ENCODE measurements at places on chromosomes 12 and 14. TPM values are rescaled to one million over a fixed set of nuclear protein-coding genes. Genes with fewer than 3 reads are reported as not detected.

Gene ANKRD33
- 0.95 TPM for total RNA-seq

DNA sequence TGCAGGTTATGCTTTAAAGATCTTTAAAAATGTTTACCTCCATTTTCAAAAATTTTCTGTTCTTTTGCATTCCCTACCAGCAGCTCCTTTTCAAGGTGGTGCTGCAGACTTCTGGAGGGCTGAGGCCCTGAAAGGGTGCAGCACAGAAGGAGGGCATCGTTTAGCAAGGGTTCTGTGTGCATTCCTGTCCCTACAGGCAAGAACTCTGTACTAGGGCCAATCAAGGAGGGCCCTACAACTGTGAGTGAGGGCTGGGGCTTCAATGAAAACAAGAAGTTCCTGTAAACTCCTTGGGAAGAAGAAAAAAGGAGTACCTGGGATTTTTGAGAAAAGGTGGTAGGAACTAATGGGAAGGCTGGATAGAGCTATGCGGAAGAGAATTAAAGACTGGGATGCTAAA lies 50.7 kb upstream of the CSRP2 start:
- no peaks in the 10 kb centered on the region for H3K27me3 ChIP-seq
- no peak overlapping the region for H3K4me3 ChIP-seq
- no peaks in the 10 kb centered on the region for H3K36me3 ChIP-seq
- DNase-seq, result no peak
- H3K27ac ChIP-seq, result no peak overlapping the region

DNA sequence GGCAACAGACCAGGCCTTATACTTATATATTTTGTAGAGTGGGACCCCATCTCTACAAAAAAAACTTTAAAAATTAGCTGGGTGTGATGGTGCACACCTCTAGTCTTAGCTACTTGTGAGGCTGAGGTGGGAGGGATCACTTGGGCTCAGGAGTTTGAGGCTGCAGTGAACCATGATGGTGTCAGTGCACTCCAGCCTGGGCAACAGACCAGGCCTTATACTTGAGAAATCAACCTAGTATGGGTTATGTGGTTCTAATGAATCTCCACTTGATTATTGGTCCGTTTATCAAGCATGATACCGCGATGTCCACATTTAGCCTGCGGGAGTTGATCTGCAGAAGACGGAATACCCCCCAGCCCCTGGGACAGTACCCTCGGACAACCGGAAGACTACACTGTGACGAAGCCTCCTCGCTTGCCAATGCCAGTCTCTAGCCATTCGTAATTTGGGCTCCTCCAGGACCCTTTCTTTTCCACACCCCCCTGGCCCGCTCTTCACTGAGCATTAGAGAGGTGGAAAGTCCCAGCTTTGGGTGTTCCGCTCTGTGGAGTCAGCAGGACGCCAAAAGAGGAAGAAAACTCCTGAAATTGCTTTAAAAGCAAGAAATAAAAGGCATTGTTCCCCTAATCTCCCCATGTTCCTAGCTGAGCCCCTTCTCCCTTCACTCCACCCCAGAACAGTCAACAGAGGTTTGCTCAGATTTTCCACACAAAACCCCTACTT lies 19.4 kb downstream of the LTBP2 start:
- H3K27ac ChIP-seq, result no peak overlapping the region
- no peaks in the 10 kb centered on the region for H3K27me3 ChIP-seq
- H3K4me3 ChIP-seq, result no peak overlapping the region
- H3K4me1 ChIP-seq, result peaks cover 29% of the 10 kb centered on the region
- H3K36me3 ChIP-seq, result peaks cover 7% of the 10 kb centered on the region
- DNase-seq, result no peak

DNA sequence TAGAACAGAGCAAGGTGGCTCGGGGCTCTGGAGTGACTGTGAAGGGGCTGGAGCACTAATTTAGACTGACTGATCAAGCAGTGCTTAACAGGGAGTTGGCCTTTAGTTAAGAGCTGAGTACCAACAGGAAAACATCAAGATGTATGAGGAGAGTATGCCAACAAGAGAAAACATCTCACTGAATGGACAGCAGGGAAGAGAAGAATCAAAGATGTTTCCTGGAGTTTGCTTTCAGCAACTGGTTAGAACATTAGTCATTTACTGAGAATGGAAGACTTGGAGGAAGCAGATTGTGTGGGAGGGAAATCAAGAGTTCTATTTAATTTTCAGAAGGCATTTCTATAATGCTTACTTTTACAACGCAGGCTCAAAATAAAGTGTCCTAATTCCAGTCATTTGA lies 259.3 kb downstream of the ADAMTS20 start:
- peak; percentile 93 for DNase-seq
- peak overlapping the region; percentile 47 for H3K27ac ChIP-seq
- H3K4me1 ChIP-seq, result peaks cover 44% of the 10 kb centered on the region

DNA sequence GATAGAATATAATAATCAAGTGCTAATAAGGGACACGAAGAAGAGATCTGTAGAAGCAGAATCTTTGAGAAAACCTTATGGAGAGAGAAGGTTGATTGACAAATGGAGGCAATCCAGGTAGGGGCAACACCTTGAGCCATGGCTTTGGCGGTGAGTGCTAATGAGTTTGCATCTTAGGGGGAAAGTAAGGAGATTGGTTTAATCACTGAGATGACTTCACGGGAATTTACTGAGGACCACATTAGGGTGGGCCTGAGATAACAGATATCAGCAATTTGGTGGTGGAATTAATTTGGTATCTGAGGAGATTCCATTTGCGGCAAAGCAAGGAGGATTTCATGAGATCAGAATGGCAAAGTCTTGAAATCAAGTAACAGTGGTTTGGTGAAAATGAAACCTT lies 1.8 kb upstream of the LARP4 start:
- no peak overlapping the region for H3K4me3 ChIP-seq
- no peak overlapping the region for H3K27ac ChIP-seq
- H3K36me3 ChIP-seq, result no peaks in the 10 kb centered on the region
- DNase-seq, result no peak

- no peaks in the 10 kb centered on the region for H3K27me3 ChIP-seq
- no peak for DNase-seq
- peaks cover 9% of the 10 kb centered on the region for H3K4me1 ChIP-seq
- no peak overlapping the region for H3K27ac ChIP-seq
- H3K4me3 ChIP-seq, result no peak overlapping the region
Observed at GRCh38 chr12:1781772-1782171, 38.6 kb upstream of the LRTM2 start.

- no peak overlapping the region for H3K4me3 ChIP-seq
- DNase-seq, result no peak
- H3K27ac ChIP-seq, result no peak overlapping the region
Observed at GRCh38 chr12:102946042-102946441, 11.4 kb upstream of the ASCL1 start.

Gene SSTR1
- 1.4 TPM for total RNA-seq

Gene CCDC184
- 0.18 TPM for total RNA-seq

Gene GYS2
- not detected for total RNA-seq

DNA sequence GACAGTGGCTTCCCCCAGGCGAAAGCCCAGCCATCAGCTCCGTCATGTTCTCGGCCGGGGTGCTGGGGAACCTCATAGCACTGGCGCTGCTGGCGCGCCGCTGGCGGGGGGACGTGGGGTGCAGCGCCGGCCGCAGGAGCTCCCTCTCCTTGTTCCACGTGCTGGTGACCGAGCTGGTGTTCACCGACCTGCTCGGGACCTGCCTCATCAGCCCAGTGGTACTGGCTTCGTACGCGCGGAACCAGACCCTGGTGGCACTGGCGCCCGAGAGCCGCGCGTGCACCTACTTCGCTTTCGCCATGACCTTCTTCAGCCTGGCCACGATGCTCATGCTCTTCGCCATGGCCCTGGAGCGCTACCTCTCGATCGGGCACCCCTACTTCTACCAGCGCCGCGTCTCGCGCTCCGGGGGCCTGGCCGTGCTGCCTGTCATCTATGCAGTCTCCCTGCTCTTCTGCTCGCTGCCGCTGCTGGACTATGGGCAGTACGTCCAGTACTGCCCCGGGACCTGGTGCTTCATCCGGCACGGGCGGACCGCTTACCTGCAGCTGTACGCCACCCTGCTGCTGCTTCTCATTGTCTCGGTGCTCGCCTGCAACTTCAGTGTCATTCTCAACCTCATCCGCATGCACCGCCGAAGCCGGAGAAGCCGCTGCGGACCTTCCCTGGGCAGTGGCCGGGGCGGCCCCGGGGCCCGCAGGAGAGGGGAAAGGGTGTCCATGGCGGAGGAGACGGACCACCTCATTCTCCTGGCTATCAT lies 663 bp downstream of the PTGER2 start:
- peak overlapping the region; percentile 30 for H3K4me3 ChIP-seq
- no peak overlapping the region for H3K27ac ChIP-seq
- H3K27me3 ChIP-seq, result peaks cover 54% of the 10 kb centered on the region
- peaks cover 11% of the 10 kb centered on the region for H3K4me1 ChIP-seq

Gene C12orf42
- not detected for total RNA-seq

DNA sequence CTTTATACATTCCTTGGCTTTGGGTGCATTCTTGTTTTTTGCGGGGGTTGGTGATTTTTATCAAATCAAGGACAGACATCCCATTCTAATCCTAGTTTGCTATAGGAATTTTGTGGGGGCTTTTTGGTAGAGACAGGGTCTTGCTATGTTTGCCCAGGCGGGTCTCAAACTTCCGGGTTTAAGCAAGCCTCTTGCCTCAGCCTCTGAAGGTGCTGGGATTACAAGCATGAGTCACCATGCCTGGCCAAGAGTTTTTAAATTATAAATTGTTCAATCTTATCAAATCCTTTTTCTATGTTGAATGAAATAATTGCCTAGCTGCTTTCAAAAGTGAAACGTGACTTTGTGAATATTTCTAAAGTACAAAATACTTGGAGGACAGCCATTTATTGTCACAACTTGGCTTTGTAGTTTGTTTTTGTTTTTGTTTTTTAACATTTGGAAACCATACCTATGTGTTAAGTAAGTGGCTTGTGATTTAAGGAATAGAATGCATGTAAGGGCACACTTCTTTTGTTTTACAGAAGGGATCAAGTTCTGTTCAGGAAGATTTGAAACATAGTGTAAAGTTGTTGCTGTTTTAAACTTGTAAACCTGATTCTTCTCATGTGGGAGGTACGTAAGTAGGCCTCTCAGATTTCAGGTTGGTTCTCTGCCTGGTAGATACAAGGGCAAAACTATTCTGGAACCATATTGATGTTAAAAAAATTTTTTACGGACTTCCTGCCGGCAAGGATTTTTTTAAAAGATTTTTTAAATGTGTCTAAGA lies 13.4 kb downstream of the MARK3 start:
- H3K27ac ChIP-seq, result no peak overlapping the region
- H3K4me3 ChIP-seq, result no peak overlapping the region
- no peaks in the 10 kb centered on the region for H3K27me3 ChIP-seq
- DNase-seq, result peak; percentile 27

GRCh38 chr12:28586481-28586880 lies 396.2 kb downstream of the CCDC91 start:
- no peaks in the 10 kb centered on the region for H3K27me3 ChIP-seq
- no peak overlapping the region for H3K4me3 ChIP-seq
- DNase-seq, result no peak
- no peaks in the 10 kb centered on the region for H3K36me3 ChIP-seq
- no peaks in the 10 kb centered on the region for H3K4me1 ChIP-seq

Gene SMIM41
- not detected for total RNA-seq

DNA sequence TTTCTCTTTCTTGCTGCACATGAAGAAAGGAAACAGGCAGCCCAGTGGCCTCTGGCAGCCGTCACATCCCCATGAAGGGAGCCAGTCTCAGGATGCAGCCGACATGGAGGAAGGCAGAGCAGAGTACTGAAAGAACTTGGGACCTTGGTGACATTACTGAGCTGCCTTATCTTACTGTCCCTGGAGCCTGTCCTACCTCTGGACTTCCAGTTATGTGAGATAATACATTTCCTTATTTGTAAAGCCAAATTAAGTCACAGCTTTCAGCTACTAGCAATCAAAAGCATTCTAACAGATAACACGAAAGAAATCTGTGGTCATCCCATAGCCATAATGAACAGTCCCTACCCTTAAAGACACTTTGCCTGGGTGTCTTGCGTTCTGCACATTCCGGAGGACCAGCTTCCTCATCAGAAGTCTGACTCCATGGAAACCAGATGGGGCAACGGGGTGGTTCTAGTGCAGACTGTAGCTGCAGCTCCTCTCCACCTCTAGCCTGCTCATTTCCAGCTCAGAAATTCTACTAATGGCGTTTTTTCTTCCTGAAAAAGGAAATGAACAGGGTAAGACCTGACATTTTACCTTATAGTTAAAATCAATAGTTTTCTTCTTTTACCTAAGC lies 7.8 kb upstream of the EGLN3 start:
- DNase-seq, result no peak
- no peaks in the 10 kb centered on the region for H3K4me1 ChIP-seq
- H3K27ac ChIP-seq, result no peak overlapping the region

Gene GPRC5D
- not detected for total RNA-seq

Gene TAS2R8
- not detected for total RNA-seq
